Stimulated activated CD8-positive, alpha-beta memory T cell treated with anti-CD3 and anti-CD28 coated beads, Interleukin-7, amount 100 ng/mL, for 24 hours (primary cell): ENCODE measurements at places on chromosomes 12 and 14.

DNA sequence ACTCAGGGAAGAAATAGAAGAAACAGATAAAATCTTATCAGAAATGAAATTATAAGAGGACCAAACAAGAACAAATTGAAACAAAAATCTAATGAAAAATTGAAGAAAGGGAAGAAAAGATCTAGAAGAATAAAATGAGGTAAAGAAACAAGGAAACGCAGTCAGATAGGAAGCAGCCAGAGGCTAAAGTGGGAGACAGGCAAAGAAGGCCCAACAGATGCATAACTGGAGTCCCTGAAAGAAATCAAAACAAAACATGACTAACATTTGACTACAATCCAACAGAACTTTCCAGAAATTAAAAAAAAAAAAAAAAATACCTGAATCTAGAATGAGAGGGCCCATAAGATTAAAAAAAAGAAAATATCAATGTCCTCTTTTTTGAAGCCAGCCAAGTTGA, 65.6 kb downstream of the AMN start:
- no peak for DNase-seq

DNA sequence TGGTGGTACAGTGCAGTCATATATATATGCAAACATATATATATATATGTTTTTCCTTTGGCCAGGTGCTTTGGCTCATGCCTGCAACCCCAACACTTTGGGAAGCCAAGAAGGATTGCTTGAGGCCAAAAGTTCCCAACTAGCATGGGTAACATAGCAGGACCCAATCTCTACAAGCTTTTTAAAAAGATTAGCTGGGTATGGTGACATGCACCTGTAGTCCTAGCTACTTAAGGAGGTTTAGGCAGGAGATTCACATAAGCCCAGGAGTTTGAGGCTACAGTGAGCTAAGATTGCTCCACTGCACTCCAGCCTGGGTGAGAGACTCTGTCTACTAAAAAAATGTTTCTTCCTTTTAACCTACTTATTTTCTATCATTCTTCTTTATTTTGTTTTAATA, 10.2 kb downstream of the PZP start:
- no peak for DNase-seq

DNA sequence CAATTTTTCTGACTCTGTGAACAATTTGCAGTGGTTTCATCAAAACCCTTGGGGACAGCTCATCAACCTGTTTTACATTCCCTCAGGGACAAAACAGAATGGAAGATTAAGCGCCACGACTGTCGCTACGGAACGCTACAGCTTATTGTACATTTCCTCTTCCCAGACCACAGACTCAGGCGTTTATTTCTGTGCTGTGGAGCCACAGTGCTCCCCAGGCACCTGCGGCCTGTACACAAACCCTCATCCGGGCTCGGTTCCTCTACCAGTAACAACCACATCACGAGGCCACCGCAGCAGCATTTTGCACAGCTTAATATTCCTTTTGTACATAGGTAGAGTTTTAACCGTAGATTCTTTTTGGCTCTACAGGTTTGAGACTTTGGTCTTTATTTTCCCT, 397.4 kb upstream of the OR4E1 start:
- DNase-seq = no peak

- no peak for DNase-seq
Observed at GRCh38 chr14:74509587-74510222, 16.1 kb downstream of the ISCA2 start.

GRCh38 chr12:97639702-97640101, 177.1 kb downstream of the RMST start:
- DNase-seq = no peak
